ENCODE measurements at places on chromosomes 13 and 19.

GRCh38 chr13:48978942-48979601 is 3.4 kb downstream of the FNDC3A start:
- no peak for DNase-seq

GRCh38 chr13:32804673-32805230 is 211.5 kb upstream of the KL start:
- DNase-seq: no peak

DNA sequence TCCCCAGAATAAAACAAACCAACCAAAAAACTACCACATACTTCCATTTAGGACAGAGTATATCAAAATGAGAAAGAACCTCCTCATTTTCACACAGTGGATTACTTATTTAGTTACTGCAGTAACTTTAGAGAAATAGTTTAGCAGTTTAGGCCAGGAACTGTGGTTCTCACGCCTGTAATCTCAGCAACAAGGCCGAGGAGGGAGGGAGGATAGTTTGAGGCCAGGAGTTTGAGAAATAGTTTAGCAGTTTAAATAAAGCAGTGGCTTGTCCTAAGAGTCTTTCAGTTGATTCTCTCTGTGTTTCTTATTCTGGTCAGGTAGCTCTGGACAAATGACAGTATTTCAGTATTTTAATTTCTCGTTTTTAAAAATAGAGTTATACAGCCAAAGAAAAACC is 9.4 kb downstream of the HMGB1 start:
- no peak for DNase-seq

GRCh38 chr19:1270213-1270853 is 1.2 kb downstream of the CIRBP start:
- no peak for DNase-seq

DNA sequence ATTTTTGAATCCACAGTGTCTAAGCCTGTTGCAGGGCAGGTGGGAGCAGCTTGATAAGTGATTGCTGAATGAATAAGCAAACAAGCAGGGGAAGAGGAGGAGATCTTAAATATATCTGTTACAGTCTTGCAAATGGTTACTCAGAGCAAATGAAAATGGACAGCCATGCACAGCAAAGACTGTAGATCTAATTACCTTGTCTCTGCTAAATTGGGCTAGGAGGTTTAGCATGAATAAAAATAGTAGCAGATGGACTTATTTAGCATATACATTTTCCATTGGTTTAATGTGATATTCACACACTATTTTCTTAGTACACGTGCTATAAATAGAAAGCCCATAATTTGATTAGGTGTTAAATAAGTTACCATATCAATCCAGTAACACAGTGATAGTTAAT is 72.9 kb upstream of the FARP1 start:
- no peak for DNase-seq

DNA sequence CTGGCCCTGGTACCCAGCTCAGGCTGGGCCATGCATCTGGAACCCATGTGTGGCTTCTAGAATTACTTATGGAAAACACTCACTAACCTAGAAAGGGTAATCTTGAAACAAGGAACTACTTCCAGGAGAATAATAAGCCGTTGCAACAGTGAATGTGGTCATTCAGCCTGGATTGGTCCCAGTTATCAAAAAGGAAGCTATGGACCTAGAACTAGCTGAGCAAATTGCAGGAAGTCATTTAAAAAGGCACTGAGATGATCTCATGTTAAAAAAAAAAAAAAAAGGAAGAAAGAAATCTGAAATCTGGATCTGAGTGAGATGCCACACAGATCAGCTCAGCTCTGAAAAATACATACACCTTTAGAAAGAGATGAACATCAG is 59.6 kb downstream of the DCT start:
- DNase-seq: no peak

- DNase-seq: no peak
Measured at GRCh38 chr19:29367791-29368222, 154.9 kb upstream of the UQCRFS1 start.

DNA sequence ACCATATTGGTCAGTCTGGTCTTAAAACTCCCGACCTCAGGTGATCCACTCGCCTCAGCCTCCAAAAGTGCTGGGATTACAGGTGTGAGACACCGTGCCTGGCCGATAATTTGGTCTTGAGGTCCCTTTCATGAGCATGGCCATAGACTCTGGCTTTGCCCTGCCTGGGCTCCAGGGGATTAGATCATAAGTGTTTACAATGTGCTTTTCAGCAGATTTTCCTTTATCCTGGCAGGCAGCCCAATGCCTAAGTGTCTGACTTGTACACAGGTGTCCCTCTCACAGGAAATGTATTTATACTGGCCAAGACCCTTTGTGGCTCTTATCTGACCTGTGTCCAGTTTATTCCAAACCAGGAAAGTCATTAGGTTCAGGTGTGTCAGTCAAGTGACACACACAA is 15.9 kb downstream of the BCAM start:
- DNase-seq: no peak

DNA sequence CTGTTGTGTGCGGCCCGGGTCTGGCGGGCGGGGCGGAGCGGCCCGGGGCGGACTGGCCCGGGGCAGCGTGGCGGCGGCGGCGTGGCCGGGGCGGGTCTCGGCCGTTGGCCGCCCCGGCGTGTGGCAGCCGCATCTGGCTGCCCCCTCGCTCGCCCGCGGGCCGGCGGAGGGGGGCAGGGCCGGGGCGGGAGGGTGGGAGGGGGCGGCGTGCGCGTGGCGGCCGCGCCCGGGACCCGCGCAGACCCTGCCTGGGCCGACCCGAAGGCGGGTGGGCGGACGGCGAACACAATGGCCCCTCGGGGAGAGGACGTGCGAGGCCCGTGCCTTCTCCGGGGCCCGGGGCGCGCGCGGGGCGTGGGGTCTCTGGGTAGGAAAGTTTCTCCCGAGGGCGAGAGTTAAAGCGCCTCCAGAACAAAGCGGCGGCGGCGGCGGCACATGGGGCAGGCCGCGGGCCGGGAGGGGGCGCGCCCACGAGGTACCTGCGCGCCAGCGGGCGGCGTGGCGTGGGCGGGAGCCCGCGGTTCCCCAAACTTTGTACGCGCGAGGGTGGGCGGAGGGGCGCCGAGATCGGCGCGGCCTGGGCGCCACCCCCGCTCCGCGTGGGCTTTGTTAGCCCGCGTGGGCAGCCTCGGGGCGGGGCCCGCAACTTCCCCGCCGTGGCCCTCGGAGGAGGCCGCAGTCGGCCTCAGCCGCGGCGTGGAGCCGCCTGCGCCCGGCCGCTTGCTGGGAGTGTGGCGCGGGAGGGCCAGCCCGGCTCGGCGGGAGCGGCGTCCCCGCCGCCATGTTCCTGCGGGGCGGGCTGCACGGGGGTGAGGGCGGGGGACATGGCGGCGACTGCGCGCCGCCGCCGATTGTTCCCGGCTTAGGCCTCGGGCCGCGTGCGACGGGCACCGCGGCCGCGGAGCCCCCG is 764 bp downstream of the MIR17HG start:
- peak; percentile 83 for DNase-seq

- no peak for DNase-seq
Measured at GRCh38 chr13:47092202-47092601, 195.3 kb upstream of the HTR2A start.

GRCh38 chr13:111614613-111615012 is 294.2 kb downstream of the TEX29 start:
- no peak for DNase-seq

GRCh38 chr13:94033830-94034642 is 445.4 kb downstream of the DCT start:
- DNase-seq: no peak

DNA sequence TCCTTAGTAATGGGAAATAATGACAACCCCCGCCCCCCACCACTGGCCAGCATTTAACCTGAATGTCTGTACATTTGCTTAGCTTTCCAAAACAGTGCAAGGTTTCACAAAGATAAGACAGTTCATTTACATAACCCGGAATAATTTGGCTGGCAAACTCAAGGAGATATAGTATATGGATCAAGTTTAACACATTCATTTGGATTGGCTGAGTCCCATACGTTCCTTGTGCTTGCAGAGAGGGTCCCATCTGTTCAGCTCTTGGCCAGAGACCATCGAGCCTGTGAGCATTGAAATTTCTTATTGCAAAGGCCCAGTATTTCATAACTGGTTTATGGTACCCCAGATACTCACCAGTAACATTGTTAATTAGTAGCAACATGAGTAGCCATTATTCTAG is 116.5 kb downstream of the GPC6 start:
- DNase-seq: no peak

DNA sequence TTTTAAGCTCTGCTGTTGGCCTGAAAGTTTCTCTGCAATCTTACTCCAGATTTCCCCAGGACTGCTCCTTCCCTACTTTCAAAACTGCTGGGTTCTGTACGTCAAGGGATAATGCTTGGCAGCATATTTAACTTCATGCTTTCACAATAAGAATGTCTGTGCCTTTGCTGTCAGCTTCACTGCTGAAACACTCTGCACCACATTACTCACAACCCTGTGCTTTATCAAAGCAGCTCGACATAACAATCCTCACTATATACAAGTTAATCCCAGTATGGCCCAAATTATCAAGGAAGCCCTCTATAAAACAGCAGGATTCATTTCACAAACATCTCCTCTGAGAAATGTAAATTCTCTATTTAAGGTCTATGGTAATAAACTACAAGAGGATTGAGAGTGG is 17.5 kb downstream of the LATS2 start:
- no peak for DNase-seq

DNA sequence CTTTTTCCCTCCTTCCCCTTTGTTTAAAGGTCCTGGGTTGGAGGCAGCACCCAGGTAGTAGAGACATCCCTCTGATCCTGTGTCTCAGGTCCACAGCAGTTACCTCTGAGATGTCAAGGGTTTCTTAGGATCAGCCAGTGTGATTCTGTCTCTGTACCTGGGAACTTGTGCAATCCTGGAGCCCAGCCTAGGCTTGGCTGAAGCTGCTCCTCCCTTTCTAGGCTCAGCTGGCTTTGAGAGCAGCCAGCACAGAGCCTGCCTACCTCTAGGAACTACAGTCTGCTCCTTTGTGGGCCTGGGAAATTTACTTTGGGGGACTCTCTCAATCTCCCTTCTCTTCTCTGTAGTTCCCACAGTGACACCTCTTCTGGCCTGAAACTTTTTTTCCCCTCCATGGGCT is 171.6 kb downstream of the MTUS2 start:
- no peak for DNase-seq

- no peak for DNase-seq
Measured at GRCh38 chr19:36108684-36109083, 2.3 kb upstream of the OVOL3 start.

GRCh38 chr19:44947041-44947581 is 1.3 kb downstream of the APOC2 start:
- DNase-seq: no peak

GRCh38 chr13:80329250-80329649 is 11.7 kb downstream of the SPRY2 start:
- no peak for DNase-seq

DNA sequence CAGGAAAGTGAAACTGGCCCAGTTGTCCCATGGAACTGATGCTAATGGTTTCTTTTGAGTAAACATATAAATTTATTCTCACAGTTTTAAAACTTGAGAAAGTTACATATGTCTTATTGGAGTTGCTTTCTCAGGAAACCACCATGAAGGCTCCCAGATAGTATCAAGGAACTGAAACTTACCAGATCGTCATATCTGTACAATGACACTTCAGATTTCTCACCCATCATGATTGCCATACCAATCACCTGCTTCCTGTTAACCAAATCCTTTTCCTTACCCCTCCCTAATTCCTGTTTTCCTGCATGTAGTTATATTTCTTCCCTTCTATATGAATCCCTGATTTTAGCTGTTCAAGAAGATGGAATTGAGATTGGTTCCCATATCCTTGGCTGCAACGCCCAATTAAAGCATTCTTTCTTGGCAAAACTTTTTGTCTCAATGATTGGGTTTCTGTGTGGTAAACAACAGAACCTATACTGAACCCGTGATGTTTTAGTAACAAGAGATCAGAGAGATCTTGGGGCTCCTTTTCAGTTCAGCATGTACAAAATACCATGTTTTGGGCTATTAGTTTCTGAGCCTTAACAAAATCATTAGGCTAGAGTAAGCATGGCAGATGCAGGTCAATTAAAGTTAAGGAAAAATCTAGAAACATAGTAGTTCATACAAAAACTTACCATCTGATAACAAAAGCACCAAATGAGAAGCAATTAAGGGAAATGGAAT is 781.3 kb upstream of the MIR17HG start:
- no peak for DNase-seq

- no peak for DNase-seq
Measured at GRCh38 chr19:19305696-19306095, 14.6 kb downstream of the SUGP1 start.

- DNase-seq: no peak
Measured at GRCh38 chr19:57321116-57321515, 844 bp downstream of the ZNF543 start.

DNA sequence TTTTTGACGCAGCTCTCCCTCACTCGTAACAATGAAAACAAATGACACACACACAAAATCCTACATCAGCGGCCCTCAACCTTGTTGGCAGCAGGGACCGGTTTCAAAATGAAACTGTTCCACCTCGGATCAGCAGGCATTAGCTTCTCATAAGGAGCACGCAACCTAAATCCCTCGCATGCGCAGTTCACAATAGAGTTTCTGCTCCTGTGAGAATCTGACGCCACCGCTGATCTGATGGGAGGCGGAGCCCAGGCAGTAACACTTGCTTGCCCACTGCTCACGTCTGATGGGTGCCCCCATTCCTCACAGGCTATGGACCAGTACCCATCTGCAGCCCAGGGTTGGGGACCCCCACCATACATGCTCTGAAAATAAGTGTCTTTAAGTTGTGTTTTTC is 43.4 kb downstream of the DHRS12 start:
- DNase-seq: peak; percentile 79

DNA sequence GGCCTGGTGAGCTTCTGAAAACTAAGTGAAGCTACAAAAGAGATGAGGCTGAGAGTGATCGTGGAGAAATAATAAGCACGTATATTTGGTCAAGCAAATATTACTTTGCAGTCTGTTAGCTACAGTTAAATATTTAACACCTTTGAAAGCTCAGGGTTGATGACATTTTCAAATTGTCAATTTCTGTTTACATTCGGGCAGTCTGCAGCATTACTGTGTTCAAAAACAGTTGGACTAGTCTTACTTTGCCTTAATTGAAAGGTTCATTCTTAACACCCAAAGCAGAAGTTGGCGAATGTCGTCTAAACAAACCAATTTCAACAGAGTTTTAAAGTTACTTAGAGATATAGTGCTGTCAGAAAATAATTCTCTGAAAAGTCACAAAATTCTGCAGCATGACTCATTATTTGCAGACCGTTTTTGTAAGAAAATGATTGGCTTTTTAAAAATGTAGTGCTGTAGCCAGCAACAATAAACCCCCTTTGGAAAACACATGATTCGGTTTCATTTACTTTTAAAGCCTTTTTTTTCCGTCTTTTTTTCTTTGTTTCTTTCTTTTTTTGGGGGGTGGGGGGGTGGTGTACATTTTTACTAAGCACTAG is 549.0 kb downstream of the GPC6 start:
- DNase-seq: no peak

GRCh38 chr19:31600731-31601295 is 251.6 kb upstream of the TSHZ3 start:
- no peak for DNase-seq

- DNase-seq: no peak
Measured at GRCh38 chr13:68806125-68806524, 1301.5 kb upstream of the ATXN8OS start.

- DNase-seq: no peak
Measured at GRCh38 chr13:94313321-94313910, 166.1 kb downstream of the DCT start.

Data from nucleus accumbens (tissue), 56 donors.